ENCODE measurements at places on chromosomes 3 and 15.

GRCh38 chr15:80179025-80179759 lies 26.4 kb downstream of the FAH start:
- DNase-seq: no peak

DNA sequence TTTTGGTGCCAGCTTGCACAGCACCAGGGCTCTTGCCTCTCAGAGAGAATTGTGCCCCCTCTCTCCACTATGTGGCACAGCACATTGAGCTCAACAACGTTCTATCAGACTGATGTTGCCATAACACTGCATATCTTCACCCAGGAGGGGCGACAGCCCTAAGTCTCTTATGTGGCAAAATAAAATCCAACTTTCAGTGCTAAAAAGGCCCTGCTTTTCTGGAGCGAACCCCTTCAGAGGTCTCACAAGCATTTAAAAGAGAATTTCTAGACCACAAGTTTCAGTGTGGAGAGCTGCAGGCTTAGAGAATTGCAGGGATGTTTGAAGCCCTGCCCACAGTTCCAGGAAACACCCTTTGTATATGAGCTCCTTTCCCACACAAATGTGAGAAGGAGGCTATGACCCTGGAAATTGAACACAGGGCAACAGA lies 85.5 kb downstream of the LIPC start:
- DNase-seq: no peak

DNA sequence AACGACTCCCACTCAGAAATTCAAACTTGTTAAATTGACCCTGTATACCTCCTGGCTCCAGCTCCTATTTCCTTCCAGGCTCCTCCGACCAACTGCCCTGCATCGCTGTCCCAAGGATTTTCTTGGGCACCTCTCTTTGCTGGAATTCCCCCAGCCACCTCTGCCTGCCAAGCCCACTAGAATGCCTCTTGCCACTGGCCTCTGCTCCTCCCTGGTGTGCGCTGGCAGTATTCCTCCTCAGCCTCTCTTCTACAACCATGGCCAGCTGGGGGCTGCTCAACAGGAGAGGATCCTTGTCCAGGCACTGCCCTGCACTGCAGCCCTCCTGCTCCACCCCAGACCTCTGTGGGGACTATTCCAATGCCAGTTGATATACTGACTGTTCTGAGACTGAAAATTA lies 7.4 kb downstream of the WNT7A start:
- no peak for DNase-seq

DNA sequence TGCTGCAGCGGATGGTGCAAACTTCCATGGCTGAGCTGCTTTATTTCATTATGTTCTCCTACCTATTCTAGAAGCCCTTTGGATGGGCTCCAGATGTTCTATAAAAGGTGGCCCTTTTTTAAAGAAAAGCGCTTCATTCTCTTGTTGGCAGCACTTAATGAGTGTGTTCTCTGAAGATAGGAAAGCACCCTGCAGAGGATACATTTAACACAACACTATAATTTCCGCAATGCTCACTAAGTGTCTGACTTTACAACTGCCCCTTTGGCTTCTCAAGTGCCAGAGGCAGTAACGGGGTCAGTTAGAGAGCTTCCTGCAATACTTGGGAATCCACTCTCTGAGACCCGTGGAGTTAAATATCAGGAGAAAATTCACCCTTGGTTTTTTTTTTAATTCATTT lies 88.1 kb downstream of the MDFIC2 start:
- DNase-seq: no peak

- no peak for DNase-seq
These were observed 238.1 kb upstream of the STT3B start for GRCh38 chr3:31294430-31295149.

DNA sequence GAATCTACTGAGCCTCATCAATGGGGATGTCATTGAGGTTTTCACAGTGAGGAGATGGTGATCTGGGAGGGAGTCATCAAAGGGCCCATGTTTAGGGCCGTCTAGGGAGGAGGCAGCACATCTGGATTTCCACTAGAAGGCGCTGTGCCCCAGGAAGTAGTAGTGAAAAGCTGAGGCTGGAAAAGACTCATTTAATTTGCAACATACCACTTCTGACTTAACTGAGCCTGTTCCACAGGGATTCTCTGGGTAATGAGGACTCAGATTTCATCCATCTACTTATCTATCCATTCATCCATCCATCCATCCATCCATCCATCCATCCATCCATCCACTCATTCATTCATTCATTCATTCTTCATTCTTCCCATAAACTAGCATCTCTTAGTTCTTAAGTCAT lies 17.4 kb upstream of the SHF start:
- peak; percentile 16 for DNase-seq

GRCh38 chr3:180421221-180421620 lies 180.7 kb upstream of the TTC14 start:
- no peak for DNase-seq

DNA sequence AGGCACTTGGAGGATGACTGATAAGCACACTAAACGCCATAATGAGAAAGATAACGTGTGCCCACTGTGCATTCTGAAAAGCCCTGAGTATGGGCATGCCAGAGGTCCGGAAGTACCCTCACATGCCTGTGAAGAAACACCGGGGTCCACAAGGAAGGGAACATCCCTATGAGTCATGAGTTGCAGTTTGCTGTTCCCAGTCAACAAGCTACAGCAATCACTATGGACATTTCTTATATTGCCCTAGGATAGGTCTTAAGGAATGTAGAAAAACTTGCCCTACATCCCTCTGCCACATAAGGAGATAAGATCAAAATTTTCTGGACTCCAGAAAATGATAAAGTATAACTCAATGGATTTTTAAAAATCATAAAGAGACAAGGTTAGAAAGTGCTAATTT lies 9.9 kb downstream of the MB21D2 start:
- no peak for DNase-seq

GRCh38 chr3:54188176-54188791 lies 65.9 kb downstream of the CACNA2D3 start:
- no peak for DNase-seq

- DNase-seq: no peak
These were observed 45.9 kb downstream of the CHAC1 start for GRCh38 chr15:40999190-40999589.

- DNase-seq: no peak
These were observed 3.9 kb downstream of the THBS1 start for GRCh38 chr15:39584662-39585388.

DNA sequence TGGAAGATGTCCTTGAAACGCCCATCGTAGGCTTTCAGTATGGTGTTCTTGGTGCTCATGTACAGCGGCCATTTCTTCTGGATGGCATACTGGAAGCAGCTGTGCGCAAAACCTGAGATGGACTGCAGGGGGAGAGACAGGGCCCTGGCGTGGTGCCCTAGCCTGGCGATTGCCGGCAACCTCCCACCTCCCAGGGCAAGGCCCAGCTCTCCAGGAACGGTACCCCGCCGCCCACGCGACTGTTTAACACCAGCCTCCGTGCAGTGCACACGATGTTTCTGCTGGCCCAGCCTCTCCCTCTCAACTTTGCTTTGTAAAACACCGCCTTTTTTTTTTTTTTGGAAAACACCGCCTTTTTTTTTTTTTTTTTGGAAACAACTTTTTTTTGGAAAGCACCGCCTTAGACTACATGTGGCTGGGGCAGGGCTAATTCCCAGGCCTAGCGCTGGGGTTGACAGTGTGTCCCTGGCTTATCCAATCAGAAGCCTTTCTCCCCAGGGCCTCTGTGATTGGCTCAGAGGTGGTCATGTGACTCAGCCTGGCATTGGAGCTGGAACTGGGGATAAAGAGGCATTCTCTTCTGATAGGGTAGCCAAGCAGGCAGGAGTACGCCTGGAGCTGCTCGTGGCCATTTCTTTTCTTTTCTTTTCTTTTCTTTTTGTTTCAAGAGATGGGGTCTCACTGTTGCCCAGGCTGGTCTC lies 14.7 kb downstream of the IDH2 start:
- no peak for DNase-seq

DNA sequence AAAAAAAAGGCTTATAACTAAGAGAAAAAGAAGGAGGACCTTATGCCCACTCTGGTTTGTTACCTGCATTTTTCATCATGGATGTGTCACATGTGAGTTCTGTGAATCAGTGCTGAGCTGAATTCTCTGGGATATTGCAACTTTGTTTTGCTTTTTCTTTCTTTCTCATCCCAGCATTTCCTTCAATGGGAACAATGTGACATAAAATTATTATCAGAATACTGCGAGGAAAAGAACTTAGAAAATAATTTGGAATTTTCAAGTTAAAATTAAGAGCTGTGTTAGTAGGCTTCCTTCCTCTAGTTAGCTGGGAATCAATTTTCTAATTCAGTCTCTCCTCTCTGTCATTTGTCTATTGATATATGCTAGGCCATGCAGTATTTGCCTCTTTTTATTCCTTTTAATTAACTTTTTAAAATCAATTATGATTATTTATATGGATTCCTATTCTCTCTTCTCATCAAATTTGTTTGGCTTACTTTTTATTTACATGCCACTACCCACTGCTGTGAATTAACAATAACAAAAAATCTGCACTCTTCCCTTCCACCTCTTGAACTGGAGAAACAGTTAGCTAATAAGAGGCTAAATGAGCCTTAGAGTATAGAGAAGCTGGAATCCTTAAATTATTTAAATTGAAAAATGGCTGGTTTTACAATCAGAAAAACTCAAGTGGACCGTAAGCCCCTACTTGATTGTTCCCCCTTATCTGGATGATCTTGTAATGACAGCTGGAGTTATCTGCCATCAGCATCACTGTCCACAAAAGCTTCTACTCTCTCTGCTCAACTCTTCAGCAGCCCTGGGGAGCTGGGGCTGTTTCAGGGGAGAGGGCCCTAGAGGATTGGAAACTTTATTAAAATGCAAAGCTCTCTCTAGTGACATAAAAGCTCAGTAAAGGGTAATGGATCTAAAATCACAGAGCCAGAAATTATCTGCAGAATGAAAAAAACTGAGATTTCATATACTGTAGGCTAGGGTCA lies 95.3 kb upstream of the SOX2 start:
- DNase-seq: no peak

GRCh38 chr3:122602011-122602710 lies 24.7 kb downstream of the PARP15 start:
- no peak for DNase-seq

GRCh38 chr3:120416868-120417267 lies 33.9 kb downstream of the FSTL1 start:
- no peak for DNase-seq

GRCh38 chr15:35720984-35721383 lies 175.0 kb upstream of the DPH6 start:
- DNase-seq: no peak

- DNase-seq: no peak
These were observed 32.1 kb downstream of the OXSM start for GRCh38 chr3:25821746-25822573.

- DNase-seq: no peak
These were observed 1.7 kb downstream of the TBC1D5 start for GRCh38 chr3:17740721-17741141.

DNA sequence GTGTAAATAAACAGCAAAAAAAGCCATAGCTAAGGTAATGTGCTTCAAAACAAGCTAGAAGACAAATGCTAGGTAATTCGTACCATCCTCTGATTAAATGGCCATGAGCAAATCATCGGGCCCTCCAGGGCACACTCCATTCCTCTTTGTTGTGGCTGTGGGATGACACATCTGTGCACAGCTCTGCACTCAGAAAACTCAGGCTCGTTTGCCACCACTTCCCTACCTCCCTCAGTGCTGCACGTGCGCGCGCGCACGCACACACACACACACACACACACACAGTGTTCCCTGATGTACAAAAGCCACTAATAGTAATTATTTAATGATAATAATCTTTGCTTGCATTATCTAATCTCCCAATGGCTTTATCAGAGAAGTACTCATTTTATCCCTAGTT lies 336.6 kb downstream of the FEZF2 start:
- no peak for DNase-seq

GRCh38 chr3:1183320-1184048 lies 90.7 kb downstream of the CNTN6 start:
- DNase-seq: no peak

- DNase-seq: no peak
These were observed 9.9 kb downstream of the SPCS1 start for GRCh38 chr3:52715714-52716305.

DNA sequence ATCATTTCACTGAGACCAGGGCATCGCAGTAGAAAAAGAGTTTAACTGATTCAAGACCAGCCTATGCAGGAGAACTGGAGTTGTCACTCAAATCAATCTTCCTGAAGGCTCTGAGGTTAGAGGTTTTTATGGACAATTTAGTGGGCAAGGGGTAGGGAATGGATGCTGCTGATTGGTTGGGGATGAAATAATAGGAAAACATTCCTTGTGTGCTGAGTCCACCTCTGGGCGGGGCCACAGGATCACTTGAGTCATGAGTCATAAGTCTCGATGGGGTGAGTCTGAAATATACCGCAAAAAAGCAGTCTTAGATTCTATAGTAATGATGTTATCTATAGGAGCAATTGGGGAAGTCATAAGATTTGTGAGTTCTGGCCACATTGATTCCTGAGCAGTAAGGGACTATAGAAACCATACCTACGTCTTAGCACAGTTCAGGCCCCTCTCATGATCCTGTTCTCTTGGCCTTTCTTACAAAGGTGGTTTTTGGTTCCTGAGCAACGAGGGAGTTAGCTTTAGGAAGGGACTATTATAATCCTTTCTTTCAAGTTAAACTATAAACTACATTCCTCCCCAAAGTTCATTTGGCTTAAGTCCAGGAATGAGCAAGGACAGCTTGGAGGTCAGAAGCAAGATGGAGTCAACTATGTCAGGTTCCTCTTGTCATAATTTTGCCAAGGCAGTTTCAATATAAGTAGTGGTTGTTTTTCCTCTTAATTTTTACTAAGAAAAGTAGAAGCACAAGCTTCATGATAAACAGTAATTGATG lies 2.7 kb upstream of the OPA1 start:
- DNase-seq: no peak

All from stimulated activated CD8-positive, alpha-beta memory T cell treated with anti-CD3 and anti-CD28 coated beads, Interleukin-4, amount 100 ng/mL, for 1 hour (primary cell).